ENCODE measurements at places on chromosomes 3 and 15. TPM values are rescaled to one million over a fixed set of nuclear protein-coding genes. Genes with fewer than 3 reads are reported as not detected.

Gene B3GALNT1
- 8.2 TPM for polyA plus RNA-seq

Gene CISH
- 4.1 TPM for polyA plus RNA-seq

Gene ELL3
- 2.3 TPM for polyA plus RNA-seq

Gene NANOGP8
- 0.15 TPM for polyA plus RNA-seq

DNA sequence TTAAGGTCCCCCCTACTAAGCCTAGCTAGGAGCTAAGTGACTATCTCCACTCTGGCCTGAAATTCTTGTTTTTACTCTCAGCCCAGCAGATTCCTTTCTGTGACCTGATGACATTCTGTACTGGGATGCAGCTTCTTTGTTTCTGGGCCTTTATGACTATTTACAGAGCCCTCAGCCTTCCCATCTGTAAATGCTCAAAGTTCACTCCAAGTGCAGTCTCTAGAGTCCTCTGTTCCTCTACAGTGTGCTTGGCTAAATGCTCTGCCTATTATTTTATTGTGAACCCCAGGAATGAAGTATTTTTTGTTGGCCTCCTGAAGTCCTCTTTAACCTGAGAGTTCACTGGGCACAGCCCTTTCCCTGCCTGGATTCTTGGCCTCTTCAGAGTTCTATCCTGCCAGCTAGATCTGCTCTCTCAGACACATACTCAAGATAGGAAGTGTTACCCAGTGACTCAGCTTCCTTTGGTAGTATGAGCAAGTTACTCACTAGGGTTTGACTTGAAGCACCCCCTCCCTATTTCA, 278.1 kb upstream of the P2RY1 start:
- no peak for DNase-seq

DNA sequence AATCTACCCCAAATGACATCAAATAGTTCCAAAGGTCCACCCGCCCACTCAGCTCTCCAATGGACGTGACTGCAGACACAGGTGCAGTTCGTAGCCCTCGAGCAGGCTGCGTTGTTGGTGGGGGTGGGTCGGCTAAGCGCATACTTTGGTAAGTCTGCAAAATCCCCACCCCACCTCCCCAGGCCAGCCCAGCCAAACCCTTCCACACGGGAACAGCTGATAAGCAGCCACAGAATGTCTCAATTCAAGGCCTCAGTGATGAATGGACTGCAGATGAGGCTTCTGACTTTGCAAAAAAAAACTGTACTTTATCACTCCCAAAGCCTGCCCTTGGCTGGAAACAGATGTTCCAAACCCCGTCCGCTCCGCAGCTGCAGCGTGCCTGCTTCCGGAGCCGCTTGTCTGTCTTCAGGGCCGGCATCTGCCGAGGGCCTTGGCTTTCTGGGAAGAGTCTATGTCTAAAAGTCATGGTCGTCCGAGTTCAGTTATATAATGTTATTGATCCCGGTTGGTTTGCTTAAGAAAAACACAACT, 38.2 kb downstream of the PCSK6 start:
- no peak for DNase-seq

DNA sequence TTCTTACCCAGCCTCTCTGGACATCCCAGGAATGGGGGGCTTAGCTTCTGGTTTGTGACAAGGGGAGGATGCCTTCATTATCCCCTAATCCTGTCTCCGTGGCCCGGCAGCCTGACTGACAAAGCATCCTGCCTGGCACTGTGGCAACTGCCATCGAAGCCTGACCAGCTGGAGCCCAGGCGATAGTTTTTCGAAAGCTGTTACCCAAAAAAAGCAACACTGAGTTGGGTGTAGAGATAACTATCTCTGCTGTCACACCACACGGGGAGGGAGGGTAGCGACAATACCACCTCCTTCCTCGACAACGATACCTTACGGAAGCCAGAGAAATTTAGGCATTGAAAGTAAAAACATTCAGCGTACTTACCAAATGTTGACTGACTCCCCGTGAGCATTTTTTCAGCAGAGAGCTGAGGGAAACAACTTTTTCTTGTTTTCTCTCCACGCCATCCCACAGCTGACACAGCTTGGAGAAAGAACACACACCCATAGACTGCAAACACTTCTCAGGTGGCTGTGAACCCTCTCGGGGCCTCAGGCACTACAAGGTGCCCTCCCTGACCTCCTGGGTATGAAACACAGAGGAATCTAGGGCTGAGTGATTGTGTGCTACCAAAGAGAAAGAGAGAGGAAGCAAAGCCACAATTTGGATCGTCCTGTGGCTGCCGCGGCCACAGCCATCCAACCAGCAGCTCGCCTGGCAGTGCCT, 361.9 kb upstream of the ICE2 start:
- no peak for DNase-seq

GRCh38 chr3:115279939-115280338, 132.9 kb upstream of the ZBTB20 start:
- no peak for DNase-seq

Data from AG04450 (cell line).